ENCODE measurements at places on chromosomes 12 and 14. TPM values are rescaled to one million over a fixed set of nuclear protein-coding genes. Genes with fewer than 3 reads are reported as not detected.
A peak's percentile ranks its signal among the peaks of the same experiment; 100 is the strongest.

DNA sequence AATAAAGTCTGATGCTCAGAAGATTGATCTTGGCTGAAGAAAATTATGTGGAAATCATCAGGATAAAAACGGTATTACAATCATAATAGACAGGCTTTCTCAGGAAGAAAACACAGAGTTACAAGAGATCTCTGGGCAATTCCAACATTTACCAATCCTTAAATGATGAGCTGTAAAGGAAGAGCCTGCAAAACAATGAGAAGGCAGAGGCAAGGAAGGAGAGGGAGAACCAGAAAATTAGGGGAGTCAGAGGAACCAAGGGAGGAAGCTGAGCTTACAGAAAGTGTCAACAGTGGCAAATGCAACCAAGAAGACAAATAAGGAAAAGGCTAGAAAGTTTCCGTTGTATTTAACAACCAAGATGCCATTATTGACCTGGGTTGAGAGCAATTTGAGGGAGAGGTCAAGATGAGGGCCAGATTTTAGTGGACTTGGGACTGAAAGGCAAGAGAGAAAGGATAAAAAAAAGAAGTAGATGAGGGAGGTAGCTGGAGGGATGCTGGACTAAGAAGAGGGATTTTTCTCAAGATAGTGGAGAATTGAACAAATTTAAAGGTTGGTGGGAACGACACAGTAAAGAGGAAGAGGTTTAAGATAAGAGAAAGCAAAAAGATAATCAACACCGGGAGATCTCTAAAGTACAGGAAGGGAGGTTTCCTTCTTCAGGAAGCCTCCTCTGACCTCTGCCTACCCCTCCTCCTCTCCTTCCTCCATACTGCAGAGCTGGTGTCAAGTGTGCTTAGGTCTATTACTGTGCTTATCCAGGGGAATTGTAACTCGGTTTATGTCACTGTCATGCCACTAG, 116.9 kb downstream of the DUSP6 start:
- no peak overlapping the region for H3K27ac ChIP-seq
- H3K36me3 ChIP-seq = no peaks in the 10 kb centered on the region
- no peaks in the 10 kb centered on the region for H3K27me3 ChIP-seq
- H3K4me3 ChIP-seq = no peak overlapping the region

- DNase-seq = peak; percentile 89
- H3K4me1 ChIP-seq = no peaks in the 10 kb centered on the region
- H3K36me3 ChIP-seq = no peaks in the 10 kb centered on the region
- no peaks in the 10 kb centered on the region for H3K27me3 ChIP-seq
Measured at GRCh38 chr12:65891987-65892481, 67.8 kb downstream of the HMGA2 start.

Gene PKP2
- 4.4 TPM for polyA plus RNA-seq

DNA sequence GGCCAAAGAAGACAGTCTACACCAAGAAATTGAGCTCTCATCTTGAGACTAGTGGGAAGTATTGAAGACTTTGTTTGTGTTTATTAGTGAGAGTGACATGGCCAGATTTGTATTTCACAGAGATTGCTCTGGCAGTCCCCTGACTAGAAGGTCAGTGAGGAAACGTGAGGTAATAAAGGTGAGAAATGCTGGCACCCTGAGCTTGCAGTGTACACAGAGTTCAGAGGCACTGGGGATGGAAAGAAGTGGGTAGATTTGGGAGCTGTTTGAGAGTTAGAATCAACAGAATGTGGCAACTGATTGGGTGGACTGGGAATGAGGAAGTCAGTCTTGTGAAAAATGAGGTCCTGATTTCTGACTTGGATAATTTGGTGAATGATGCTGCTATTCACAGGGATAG, 336.9 kb downstream of the SNAPC1 start:
- no peak overlapping the region for H3K4me3 ChIP-seq
- no peak for DNase-seq
- no peaks in the 10 kb centered on the region for H3K36me3 ChIP-seq
- no peak overlapping the region for H3K27ac ChIP-seq

DNA sequence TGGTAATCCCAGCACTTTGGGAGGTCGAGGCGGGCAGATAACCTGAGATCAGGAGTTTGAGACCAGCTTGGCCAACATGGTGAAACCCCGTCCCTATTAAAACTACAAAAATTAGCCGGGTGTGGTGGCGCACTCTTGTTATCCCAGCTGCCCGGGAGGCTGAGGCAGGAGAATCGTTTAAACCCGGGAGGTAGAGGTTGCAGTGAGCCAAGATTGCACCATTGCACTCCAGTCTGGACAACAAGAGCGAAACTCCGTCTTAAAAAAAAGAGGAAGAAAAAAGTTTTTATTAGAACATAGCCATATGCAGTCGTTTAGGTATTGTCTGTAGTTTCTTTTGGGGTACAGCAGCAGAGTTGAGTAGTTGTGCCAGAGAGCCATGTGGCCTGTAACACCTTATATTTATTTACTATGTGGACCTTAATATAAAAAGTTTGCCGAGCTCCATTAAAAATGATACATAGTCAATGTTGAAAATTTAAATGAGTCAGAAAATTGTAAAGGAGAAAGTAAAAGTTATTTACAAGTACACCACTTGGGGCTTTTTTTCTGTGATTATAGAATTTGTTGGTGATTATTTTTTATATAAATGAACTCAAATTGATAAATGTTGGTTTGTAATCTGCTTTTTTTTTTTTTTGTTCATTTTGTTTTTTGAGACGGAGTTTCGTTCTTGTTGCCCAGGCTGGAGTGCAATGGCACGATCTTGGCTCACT, 2.2 kb downstream of the ADIPOR2 start:
- no peak overlapping the region for H3K27ac ChIP-seq
- H3K4me3 ChIP-seq = no peak overlapping the region
- DNase-seq = no peak
- H3K4me1 ChIP-seq = peaks cover 10% of the 10 kb centered on the region
- H3K36me3 ChIP-seq = no peaks in the 10 kb centered on the region

Gene KRT73
- not detected for polyA plus RNA-seq

DNA sequence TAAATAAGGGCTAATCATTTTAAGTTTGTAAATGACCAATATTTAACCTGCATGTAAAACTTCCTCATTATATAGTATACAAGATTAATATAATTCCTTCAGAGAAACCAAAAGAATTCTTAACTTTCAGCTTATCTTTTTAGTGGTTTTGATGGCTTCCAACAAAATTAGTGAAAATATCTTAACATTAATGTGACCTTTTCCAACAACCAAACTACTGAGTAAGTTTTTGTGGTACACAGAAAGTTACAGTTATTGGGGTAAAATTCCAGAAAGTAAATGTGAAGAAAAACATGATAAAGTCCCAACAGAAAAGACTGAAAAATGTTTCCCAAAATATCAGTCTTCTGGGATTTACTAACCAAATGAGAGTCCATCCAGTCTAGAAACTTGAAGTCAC, 111.0 kb upstream of the PDE3A start:
- no peak overlapping the region for H3K4me3 ChIP-seq
- DNase-seq = no peak
- no peaks in the 10 kb centered on the region for H3K36me3 ChIP-seq
- no peak overlapping the region for H3K27ac ChIP-seq
- H3K27me3 ChIP-seq = no peaks in the 10 kb centered on the region
- H3K4me1 ChIP-seq = no peaks in the 10 kb centered on the region

DNA sequence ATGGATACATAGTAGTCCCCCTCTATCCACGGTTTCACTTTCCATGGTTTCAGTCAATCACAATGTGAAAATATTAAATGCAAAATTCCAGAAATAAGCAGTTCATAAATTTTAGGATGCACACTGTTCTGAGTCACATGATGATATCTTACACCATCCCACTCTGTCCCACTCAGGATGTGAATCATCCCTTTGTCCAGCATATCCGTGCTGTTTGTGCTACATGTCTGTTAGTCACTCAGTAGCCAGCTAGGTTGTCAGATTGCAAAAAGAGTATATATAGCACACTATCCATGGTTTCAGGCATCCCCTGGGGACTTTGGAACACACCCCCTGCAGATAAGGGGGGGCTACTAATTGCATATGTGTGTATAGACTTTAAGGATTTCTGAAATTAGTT, 8.1 kb upstream of the NAA30 start:
- H3K27ac ChIP-seq = no peak overlapping the region
- H3K27me3 ChIP-seq = no peaks in the 10 kb centered on the region
- no peak overlapping the region for H3K4me3 ChIP-seq
- no peaks in the 10 kb centered on the region for H3K36me3 ChIP-seq
- DNase-seq = no peak

Gene NPAS3
- 0.28 TPM for polyA plus RNA-seq

GRCh38 chr14:44846232-44846824, 115.4 kb downstream of the KLHL28 start:
- H3K4me3 ChIP-seq = no peak overlapping the region
- no peak overlapping the region for H3K27ac ChIP-seq
- DNase-seq = no peak
- H3K36me3 ChIP-seq = no peaks in the 10 kb centered on the region
- no peaks in the 10 kb centered on the region for H3K27me3 ChIP-seq
- no peaks in the 10 kb centered on the region for H3K4me1 ChIP-seq

DNA sequence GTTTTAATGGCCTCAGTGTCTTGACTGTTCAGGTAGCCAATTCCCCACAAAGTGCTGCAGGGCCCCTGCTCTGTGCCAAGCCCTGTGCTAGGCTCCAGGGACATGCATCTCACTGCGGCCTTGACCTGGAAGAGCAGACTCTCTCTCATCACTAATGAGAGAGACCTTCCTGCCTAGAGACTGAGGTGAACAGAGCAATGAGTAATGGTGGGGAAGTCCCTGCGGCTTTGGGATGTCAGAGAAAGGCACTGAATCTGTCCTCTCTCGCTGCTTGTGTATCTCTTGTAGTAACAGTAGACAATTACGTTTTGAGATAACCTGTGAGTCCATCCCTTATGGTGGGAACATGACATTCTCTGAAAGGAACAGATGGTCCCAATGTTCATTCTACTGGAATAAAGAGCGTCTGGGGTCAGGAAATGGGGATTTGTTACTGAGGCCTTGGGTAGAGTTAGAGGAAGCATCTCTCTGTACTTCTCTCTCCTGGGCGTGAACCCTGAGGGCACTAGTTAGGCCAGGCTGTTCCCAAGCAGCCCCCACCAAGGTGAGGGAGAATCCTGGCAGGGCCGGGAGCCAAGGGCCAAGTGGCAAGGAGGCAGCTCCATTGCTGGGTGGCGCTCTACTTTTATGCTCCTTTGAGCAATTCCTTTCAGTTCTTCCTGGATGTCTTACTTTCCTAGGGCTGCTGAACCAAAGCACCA, 13.5 kb downstream of the NFATC4 start:
- no peaks in the 10 kb centered on the region for H3K4me1 ChIP-seq
- H3K27me3 ChIP-seq = no peaks in the 10 kb centered on the region
- no peaks in the 10 kb centered on the region for H3K36me3 ChIP-seq
- H3K27ac ChIP-seq = no peak overlapping the region
- H3K4me3 ChIP-seq = no peak overlapping the region
- DNase-seq = no peak

- H3K27ac ChIP-seq = no peak overlapping the region
- H3K36me3 ChIP-seq = no peaks in the 10 kb centered on the region
- no peaks in the 10 kb centered on the region for H3K27me3 ChIP-seq
- no peak for DNase-seq
- peaks cover 7% of the 10 kb centered on the region for H3K4me1 ChIP-seq
Measured at GRCh38 chr12:15171012-15171655, 50.1 kb downstream of the RERG start.

Gene KRT72
- polyA plus RNA-seq = not detected

Gene RTL1
- polyA plus RNA-seq = not detected

- no peak for DNase-seq
- no peak overlapping the region for H3K27ac ChIP-seq
- H3K4me1 ChIP-seq = peaks cover 5% of the 10 kb centered on the region
- H3K4me3 ChIP-seq = no peak overlapping the region
- no peaks in the 10 kb centered on the region for H3K27me3 ChIP-seq
Measured at GRCh38 chr12:27560126-27560525, 36.1 kb downstream of the PPFIBP1 start.

- no peak overlapping the region for H3K4me3 ChIP-seq
- DNase-seq = no peak
- no peaks in the 10 kb centered on the region for H3K36me3 ChIP-seq
- no peaks in the 10 kb centered on the region for H3K27me3 ChIP-seq
Measured at GRCh38 chr12:128418944-128419343, 152.0 kb downstream of the TMEM132C start.

- H3K27me3 ChIP-seq = no peaks in the 10 kb centered on the region
- no peak overlapping the region for H3K27ac ChIP-seq
- H3K36me3 ChIP-seq = no peaks in the 10 kb centered on the region
- no peak for DNase-seq
- H3K4me3 ChIP-seq = no peak overlapping the region
Measured at GRCh38 chr12:111578276-111578970, 20.7 kb downstream of the ATXN2 start.

GRCh38 chr12:116404247-116404646, 126.8 kb upstream of the MED13L start:
- no peaks in the 10 kb centered on the region for H3K4me1 ChIP-seq
- DNase-seq = no peak
- no peak overlapping the region for H3K27ac ChIP-seq
- H3K27me3 ChIP-seq = no peaks in the 10 kb centered on the region

GRCh38 chr14:36751106-36751505, 89.4 kb downstream of the PAX9 start:
- no peaks in the 10 kb centered on the region for H3K36me3 ChIP-seq
- no peak for DNase-seq
- no peaks in the 10 kb centered on the region for H3K27me3 ChIP-seq
- no peak overlapping the region for H3K27ac ChIP-seq
- no peak overlapping the region for H3K4me3 ChIP-seq

Data from aorta (tissue), 5 donors.